ENCODE measurements at places on chromosomes 6 and 20.

GRCh38 chr6:710601-711571, 17.9 kb upstream of the EXOC2 start:
- DNase-seq, result peak; percentile 65

GRCh38 chr20:12207875-12208274, 290.2 kb downstream of the BTBD3 start:
- DNase-seq, result peak; percentile 67

DNA sequence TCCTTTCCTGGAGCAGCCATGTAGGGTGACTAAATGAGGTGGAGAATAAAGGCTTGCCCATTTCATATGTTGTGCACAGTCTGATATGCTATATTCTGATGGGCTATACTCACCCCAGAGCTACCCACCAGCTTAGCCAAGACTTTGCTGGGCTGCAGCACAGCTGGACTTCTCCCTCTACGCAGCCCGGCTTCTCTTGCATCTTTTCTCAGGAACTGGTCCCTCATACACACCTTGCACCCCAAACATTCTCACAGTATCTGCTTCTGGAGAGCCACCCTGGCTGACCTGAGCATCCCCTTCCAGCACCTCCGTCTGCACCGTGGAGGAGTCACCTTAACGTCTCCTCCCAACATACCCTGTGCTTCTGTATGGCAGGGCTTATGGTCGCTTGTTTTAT, 150.8 kb upstream of the PMEPA1 start:
- no peak for DNase-seq

GRCh38 chr20:24567508-24567907, 98.1 kb downstream of the SYNDIG1 start:
- no peak for DNase-seq

DNA sequence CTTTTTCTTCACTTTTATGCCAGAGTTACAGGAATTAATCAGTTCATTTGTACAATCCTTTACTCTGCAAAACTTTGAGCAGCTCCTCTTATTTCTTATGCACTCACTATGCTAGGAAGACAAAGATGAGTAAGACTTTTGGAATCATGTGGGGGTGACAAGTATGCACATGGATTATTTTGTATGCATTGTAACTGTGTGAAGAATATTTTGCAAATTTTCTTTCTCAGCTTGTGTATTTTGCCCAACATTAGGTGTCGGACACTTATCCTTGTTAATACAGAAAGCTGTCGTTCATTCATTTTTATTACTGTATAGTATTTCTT, 88.6 kb downstream of the PPP1R14C start:
- peak; percentile 23 for DNase-seq

DNA sequence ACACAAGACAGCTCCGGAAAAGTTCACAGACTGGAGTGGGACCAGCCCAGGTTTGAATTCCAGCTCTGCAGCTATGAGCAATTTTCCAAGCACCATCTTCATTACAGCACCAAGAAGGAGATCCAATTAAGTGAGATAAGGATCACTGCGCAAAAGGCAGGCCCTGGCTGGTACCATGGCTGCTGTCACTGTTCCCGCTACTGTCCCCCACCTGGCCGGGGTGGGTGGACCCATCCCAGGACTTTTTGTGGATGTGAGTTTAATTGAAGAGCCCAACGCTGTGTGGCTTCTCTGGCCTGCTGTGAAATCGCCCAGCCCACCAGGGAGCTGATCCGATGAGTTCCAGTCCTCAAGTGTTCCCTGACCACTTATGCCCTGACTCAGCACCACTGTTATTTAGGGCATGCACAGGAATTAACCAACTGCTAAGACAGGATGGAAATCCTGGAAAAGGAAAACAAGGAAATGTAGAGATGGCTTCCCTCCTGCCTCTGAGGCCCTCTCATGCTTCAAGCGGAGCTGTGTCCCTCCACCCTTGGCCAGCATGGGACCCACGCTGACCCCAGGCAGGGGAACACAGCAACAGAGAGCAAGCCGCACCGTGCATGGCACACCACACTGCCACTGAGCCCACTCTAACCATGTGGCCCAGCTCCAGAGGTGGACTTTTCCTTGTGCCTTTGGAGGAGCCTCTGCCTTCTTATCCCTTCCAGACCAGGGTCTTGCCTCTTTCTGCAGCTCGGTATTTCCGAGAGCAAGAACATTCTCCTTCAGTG, 150.0 kb upstream of the CST7 start:
- DNase-seq, result no peak

GRCh38 chr6:3607599-3607998, 143.9 kb downstream of the PXDC1 start:
- DNase-seq, result no peak

DNA sequence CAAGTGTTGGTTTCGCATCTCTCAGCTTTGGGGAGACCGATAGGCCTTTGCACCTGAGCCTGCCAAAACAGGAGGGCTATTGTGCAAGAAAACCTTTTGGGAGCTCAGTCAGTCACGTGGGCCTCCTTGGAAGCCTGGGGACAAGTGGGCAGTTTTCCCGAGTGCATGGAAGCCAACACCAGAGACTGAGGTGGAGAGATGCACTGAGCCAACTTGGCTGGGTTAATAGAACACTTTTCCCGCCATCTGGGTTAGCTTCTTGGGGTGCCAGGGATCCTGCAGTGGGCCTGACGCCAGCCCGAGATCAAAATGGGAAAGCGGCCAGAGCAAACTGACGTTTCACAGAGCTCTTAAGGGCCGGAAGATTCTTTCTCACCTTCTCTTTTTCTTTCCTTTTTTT, 2.8 kb upstream of the OOEP start:
- DNase-seq, result no peak

DNA sequence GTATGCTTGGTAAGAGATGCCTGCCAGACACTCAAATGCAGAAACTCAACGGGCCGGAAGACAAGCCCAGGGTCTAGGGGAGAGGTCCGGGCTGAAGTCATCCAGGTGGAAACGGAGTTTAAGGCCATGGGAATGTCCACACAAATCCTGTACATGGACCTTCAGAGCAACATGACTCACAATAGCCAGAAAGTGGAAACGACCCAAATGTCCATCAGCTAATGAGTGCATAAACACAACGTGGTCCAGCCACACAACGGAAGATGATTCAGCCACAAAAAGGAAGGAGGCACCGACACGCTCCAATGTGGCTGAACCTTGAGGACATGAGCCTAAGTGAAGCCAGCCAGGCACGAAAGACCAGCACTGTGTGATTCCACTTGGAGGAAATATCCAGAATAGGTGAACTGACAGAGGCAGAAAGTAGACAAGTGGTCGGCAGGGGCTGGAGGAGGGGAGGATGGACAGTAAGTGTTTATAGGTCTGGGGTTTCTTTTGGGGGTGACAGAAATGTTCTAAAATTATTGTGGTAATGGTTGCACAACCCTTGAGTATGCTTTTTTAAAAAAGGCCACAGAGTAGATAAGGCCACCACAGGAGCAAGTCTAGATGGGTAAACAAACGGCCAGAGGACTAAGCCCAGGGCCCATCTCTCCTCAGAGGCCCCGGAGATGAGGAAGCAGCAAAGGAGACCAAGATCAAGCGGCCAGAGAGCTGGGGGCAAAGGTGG, 105.6 kb downstream of the PREX1 start:
- peak; percentile 84 for DNase-seq

DNA sequence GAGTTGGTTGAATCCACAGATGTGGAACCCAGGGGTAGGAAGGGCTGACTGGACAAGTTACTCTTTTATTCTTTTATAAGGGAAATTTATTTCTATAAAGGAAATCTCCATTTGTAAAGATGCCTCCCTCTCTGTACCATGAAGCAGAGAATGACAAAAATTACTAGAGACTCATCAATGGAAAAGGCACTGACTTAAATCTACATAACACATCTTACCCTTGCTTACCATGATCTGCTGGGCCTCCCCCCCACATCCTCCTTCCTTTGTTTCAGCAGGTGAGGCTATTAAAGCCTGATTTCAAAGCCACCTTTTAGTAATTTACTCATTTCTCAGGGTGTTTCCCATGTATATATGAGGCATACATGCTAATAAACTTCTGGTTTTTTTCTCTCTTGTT, 130.2 kb upstream of the HDDC2 start:
- no peak for DNase-seq

- DNase-seq, result no peak
Measured at GRCh38 chr20:53778041-53778516, 184.4 kb upstream of the ZNF217 start.

GRCh38 chr6:15400572-15401004, 154.7 kb downstream of the JARID2 start:
- DNase-seq, result peak; percentile 35

GRCh38 chr20:57414867-57415592, 23.8 kb downstream of the RBM38 start:
- peak; percentile 46 for DNase-seq

DNA sequence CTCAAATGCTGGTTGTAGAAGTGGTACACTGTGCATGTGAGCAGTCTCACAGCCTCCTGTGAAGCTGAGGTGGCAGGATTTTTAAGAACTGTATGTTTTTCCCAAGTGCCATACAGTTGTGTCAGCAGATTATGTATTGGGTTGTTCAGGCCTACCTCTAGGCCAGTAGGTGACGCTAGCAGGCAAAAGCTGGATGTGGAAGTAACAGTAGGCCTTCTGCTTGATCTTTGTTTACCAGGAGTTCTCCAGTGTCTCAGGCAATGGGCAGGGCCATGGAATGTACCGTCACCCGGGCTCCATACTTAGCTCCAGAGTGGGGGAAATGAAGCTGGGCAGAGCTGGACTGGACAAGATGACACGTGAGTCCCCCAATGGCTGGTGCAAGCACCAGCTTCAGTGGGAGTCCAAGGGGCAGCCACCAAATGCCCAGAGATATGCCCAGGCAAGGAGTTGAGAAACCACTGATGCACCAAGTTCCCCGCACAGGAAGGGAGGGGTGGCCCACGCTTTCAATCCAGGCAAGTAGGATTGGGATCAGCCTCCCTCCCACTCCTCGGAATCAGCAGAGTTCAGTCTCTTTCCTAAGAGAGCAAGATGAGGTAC, 289.7 kb downstream of the HTR1B start:
- peak; percentile 49 for DNase-seq

DNA sequence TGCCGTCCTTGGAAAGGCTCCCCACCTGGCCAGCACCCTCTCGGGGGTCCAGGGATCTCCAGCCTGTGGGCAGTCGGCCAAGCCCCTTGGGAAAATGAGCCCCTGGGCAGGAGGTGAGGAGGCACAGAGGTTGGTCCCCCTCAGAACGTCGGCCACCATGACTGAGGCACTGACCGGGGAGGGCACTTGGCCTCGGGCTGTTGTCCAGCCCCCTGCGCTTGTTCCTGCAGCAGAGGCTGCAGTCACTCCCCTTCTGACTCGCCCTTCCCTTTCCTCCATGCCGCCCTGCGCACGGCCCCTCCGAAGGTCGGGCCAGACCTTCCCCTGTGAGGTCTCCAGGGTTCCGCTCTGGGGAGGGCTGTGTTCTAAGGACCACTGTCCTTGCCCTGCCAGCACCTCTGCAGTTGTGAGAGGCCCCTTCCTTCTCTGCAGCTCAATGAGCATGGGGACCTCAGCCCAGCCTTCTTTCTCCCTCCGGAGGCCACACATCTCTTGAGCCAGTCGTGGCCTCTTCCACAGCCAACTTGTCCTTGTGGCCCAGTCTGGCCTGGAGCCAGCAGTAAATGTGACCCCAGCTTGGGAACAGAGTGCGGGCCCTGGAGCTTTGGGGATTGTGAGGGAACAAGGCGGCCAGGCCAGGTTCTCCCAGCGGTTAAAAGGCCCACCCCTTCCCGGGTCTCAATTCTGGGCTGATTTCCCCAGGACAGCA, 195.5 kb downstream of the DLL1 start:
- DNase-seq, result no peak

DNA sequence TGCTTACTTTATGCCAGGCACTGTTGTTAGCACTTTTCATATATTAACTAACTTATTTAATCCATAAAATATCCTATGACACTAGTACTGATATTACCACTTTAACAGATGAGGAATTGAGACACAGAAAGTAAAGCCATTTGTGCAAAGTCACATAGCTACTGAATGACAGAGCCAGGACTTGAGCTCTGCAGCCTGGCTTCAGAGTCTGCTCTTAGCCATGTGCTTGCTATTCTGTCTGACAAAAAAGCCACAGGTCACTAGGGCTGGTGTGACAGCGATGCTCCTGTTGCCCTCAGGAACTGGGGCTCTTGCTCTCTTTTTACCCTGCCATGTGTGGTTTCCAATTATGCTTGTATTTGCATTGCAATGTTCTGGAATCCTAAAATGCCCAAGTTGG, 44.7 kb upstream of the RNF8 start:
- no peak for DNase-seq

DNA sequence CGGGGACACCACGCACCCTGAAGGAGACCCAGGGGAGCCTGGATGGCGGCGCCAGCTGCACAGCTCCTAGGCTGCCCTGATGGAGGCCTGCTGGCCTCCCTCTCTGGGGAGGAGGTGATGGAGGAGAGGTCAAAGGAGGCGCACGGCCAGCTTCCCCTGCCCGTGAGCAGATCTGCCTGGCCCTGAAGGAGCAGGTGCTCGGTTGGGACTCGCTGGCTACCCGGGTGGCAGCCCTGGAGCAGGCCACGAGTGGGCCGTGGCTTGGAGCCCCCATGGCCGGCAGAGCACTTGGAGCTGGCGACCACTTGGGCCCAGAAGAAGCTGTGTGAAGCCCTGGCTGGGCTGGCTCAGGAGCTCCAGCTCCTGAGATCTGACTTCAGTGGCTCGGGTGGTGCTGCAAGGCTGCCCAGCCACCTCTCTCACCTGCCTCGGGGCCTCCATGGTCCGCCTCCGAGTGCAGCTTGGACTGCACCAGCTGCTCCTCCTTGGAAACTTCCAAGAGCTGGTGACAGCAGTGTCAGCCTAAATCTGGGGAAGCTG, 7.5 kb upstream of the RAET1E start:
- no peak for DNase-seq

- peak; percentile 82 for DNase-seq
Measured at GRCh38 chr6:35919085-35919826, 1.6 kb downstream of the SRPK1 start.

DNA sequence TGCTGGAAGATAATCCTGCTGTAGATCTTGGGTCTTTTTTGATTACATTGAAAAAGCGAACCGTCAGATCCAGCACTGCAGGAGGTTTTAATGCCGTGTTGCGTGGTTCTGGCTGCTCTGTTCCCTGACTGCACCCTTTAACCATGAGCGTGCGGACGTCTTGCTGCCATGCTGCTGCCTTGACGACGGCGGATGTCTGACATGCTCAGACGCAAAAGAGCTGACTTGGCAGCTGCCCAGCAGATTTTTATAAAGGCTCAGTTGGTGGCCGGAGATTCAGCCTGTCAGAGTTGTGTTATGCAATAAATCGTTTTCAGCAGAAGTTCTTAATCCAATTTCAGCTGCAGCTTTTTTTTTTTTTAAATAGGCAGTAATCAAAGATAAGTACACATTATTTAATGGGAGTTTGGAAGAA, 119.4 kb downstream of the JARID2 start:
- DNase-seq, result peak; percentile 93
